Activated effector memory CD4-positive, alpha-beta T cell treated with anti-CD3 and anti-CD28 coated beads, Interleukin-2, amount 50 U/mL, for 16 hours (primary cell): ENCODE measurements at places on chromosomes 4 and X.

DNA sequence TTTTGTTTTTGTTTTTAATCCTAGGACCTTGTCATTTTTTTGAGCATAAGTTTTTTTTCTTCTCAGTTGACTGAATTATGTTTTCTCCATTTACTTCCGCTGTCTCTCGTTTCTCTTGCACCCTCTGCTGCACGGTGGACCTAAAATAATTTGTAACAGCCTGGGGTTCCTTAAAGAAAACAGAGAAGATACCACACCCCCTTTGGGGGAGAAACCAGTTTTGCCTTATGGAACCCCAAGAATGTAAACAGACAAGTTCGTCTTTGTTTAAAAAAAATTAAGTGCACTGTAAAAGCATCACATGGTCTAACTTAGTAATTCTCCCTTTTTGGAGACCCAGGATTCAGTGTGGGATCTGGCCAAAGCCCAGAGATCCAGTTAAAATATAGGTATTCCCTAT, 32.8 kb upstream of the MAGEA4 start:
- DNase-seq = no peak

GRCh38 chr4:74095482-74095881, 3.5 kb downstream of the CXCL2 start:
- no peak for DNase-seq

- DNase-seq = peak; percentile 81
Measured at GRCh38 chr4:186104114-186104889, at the start of gene FAM149A. Gene FAM149A, plus strand, starts transcription at chr4:186104704.

GRCh38 chr4:83548151-83548905, 12.4 kb downstream of the GPAT3 start:
- DNase-seq = peak; percentile 86

DNA sequence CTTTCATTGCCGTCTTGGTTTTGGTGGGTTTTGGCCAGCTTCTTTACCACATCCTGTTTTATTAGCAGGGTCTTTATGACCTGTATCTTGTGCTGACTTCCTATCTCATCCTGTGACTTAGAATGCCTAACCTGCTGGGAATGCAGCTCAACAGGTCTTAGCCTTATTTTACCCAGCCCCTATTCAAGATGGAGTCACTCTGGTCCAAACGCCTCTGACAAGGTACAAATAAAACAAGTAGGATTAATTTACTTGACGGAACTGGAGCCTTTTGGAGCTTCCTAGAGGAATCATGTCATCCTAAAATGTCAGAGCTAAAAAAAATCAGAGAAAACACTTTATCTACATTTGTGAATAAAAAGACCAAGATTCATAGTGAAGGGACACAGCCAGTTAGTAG, 66.2 kb upstream of the ATXN3L start:
- DNase-seq = no peak

DNA sequence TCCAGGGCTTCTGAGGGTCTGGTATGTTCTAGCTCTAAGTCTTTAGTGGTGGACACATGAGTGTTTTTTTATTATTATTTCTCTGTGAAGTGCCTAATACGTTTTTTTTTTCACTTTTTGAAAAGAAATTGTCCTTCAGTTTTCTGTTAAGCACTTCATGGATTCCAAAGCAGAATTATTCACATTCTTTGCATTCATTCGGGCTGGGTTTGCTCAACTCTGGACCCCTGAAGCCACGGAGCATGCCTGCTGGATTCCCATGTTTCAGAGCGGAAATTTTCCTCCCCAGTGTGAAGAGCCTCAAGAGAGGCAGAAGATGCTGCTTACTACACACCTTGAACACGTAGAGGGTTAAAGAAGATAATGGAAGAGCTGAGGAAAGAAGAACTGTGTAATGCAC, 107.5 kb downstream of the EGF start:
- DNase-seq = no peak

- DNase-seq = no peak
Measured at GRCh38 chr4:186137196-186137794, 32.8 kb downstream of the FAM149A start.

GRCh38 chrX:136200466-136200865, 50.7 kb downstream of the MAP7D3 start:
- no peak for DNase-seq

DNA sequence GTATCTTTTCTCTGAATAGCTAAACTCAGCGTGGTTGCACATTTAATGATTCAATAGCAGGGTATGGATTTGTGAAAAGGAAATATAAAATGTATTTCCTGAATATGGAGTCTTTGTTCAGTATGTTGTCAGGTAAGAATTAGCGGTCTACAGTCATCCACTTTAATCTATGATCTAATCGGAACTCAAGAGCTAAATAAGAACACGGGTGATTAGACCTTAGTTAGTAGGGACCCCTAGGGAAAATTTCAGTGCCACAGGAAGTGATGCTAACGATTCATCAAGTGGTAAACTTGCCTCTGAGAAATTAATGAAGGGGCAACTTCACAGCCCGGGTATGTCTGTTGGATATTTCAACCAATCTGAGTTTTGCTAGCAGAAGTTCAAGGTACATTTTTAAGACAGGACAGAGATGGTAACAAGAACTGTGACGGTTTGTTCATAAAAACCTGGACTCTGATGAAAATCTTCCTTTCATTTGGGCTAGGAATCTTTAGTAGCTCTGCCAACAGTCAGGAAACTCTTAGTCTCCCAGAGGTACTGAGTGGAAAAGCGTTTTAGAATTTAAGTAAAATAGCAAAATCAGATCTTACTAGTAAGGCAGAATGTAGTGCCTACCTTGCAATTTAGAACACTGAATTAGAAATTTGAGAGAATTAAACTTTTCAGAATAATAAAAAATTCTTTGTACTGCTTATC, 47.1 kb downstream of the PCDH7 start:
- no peak for DNase-seq

DNA sequence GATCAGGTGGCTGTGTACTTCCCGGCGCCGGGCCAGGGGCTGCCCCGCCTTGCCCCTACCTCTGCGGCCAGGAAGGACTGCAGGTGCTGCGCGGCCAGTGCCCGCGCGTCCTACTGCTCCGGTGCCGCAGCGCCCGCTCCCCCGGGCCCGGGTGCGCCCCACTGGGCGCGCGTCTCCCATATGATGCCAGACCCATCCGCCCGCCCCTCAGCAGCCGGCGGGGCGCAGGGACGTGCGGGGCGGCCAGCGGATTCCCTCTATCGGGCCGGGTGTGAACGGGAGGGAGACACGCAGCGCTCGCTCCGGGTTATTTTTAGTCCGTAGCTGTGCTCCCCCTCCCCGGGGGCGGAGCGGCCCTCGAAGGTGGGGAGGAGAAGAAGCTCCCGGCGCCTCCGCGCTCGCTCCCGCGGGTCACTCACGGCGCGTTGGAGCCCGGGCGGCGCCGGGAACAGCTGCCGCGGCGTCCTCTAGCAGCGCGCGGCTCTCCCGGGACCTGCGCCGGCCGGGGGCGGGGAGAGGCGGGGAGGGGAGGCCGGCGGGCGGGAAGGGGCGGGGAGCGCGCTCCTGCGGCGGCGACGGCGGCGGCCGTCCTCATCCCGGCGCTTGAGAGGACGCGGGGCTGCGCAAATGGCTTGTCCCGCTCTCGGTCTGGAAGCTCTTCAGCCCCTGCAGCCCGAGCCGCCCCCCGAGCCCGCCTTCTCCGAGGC, 103.6 kb downstream of the UCHL1 start:
- no peak for DNase-seq

- DNase-seq = no peak
Measured at GRCh38 chr4:26462874-26463273, 27.4 kb downstream of the CCKAR start.

DNA sequence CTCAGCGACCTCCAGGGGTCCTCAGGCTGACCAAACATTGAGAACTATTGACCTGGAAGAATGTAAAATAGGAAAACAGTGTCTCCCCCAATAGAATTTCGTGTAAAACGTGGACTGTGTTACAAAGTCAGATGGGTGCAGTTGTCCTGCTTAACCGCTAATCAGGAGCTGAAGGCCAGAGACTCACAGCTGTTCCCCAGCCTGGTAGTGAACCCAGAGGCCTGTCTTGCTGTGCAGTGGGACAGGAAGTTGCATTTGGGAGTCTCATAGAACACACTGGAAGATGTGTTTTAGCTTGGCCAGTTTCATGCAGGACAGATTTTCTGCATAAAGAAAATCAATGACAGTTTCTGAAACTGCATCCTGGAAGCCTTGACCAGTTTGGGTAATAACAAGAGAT, 151.5 kb downstream of the PTTG2 start:
- DNase-seq = no peak

GRCh38 chrX:121902463-121902862, 855.1 kb downstream of the GLUD2 start:
- DNase-seq = no peak

GRCh38 chr4:104494822-104495559, at the start of gene CXXC4:
Gene CXXC4, minus strand, starts transcription at chr4:104494894. Its CDS starts 3,092 bp downstream, at chr4:104491802.
- peak; percentile 61 for DNase-seq

- DNase-seq = no peak
Measured at GRCh38 chrX:96997196-96997595, 113.5 kb downstream of the RPA4 start.

DNA sequence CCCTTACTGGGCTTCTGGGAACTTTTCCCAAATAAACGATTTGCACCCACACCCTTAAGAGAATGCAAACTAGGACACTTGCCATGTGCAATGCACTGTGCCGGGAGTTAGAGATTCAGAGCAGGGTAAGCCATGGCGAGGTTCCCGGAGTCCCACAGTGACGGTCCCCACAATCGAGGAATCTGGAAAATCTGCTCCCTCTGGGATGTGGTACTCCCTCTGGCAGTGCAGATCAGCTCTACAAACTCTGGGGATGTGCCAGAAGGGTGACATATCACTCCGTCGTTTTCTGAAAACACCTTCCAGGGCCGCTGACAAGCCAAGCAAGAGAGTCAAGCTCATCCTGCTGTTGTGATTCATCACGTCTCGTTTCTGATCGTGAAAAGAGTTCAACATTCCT, 537.5 kb downstream of the BCOR start:
- DNase-seq = no peak

GRCh38 chrX:77668391-77669237, 117.4 kb downstream of the ATRX start:
- no peak for DNase-seq

DNA sequence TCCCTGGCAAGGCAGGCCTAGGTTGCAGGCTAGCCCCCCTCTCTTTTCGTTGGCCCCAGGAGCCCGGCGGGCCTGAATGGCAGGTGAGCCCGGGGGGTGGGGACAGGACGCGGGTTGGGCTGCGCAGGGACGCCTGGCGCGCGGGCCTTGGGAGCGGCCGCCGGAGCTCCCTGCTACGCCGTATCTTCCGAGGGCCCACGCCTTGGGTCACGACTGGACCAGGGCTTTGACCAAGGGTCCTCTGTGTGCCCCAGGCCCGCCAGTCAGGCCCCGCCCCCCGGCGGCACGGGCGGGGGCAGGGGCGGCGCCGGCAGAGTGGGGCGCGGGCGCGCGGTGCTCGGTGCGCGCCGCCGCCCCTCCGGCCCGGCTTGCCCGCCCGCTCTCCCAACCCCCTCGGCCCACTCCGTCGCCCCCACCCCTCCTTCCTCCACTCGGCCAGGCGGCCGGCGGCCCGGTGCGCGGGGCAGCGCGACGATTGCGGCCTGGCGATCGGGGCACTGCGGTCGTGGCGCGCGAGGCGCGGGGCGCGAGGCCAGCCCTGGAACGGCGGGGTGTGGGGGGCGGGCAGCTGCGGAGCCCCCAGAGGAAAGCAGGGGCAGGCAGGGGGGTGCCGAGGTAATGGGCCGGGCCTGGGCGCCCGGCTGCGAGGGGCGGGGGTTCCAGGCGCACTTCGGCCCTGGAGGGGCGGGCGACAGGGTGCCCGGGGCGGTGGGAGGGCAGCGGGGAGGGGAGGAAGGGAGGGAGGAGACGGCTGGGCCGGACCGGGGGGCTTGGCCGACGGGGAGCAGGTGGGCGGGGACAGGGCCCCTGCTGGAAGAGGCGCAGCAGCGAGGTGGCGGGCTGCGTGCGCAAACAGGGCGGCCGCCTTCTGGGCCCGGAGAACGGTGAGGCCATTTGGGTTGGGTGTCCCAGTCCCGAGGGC, at the start of gene PRRG3:
Gene PRRG3 (plus strand): TSS at position 798 of the 922 bp plus-strand sequence. CDS start 3,357 bp downstream, outside the sequence.
- DNase-seq = no peak

DNA sequence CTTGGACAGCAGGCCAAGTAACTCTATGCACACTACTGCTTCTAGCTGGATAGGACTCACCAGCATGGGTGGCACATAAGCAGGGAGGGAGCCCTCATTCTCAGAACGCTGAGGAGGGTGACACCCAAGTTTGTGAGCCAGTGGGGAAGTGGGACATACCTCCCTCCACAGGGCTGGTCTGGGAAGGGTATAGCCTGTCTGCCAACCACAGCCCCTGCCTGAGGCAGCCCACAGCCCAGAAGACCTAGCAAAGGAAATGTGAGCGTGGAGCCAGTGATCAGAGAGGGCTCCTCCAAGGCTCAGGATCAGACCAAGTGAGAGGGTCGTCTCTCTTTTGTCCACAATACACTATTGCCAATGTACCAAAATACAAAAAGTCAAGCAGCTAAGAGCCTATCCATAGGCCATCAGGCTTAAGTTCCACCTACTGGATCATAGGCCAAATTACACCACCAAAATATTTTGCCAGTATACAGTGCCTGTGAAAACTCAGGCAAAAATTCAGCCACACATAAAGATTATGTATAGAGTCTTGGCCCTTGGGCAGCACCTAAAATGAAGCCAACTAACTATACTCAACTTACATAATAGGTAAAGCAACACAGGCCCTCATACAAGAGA, 1203.1 kb downstream of the PCDH18 start:
- no peak for DNase-seq

GRCh38 chrX:44915361-44915868, 42.4 kb downstream of the KDM6A start:
- no peak for DNase-seq

DNA sequence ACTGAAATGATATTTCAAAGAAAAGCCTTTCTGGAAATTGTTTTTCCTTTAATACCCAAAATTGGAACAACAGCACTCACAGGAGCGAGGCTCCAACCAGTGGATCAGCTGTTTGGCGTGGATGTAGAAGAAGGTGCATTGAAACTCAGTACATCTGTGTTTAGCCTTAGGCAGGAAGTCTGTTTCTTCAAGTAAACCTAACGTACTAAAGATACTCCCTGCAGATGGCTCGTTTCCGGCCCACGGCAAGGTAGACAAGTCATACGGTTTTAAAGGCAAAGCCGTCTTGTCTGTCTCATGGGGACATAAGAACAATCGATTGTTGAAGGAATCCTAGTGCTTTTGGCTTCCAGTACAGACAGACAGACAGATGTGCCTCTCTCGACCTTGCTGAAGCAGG, 50.0 kb upstream of the CLCN4 start:
- peak; percentile 83 for DNase-seq

GRCh38 chrX:38175139-38175538, 45.5 kb downstream of the SRPX start:
- no peak for DNase-seq

DNA sequence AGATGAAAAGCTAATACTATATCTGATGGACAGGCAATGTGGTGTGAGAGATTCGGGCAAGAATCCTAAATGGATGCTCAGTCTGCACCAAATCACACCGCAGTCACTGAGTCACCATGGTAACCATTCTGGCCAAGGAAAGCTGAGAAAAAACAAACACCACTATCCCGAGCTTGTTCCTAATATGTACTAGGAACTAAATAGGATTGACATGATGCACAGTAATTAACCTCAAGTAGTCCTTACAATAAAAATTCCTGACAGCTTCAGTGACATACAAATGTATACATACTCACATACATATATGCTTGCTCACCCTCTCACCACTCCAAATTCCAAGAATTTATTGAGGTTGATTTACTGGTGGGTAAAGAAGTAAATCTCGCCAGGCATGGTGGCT, 1.1 kb upstream of the RAB40A start:
- DNase-seq = no peak
